ENCODE measurements at places on chromosomes 16 and 17.

DNA sequence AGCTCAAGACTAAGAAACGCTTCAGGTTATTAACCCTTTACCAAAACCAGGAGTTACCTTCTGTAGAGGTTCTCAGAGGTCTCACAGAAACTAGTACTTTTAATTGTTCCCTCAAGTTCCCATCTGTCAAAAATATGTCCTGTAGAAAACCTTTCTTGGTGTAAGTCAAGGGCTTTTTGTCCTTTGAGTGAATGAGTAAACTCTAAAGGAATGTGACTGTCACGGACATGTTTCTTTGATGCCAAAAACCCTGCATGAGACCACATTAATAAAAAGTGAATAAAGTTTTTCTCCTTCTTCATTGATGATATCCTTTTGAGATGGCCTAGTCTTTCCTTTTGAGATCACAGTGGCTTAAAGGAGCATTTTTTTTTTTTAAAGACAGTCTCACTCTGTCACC, 102.9 kb downstream of the NLK start:
- DNase-seq: peak; percentile 7

DNA sequence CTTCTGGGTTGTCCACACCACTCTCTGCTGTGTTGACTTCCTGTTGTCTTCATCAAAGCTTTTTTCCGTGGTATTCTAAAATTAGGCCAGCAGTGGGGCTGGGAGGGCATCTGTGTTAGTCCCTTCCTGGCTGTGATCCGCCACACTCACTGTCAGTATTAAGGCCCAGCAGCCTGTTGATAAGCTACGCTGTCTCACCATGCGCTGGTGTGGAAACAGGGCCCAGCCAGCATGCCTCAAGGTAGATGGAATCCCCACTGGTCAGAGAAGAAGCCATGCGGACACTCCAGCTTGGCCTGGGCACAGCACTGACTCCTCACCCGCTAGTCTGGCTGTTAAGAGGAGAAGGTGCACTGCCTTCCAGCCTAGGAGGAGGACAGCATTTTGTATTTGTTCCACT, 11.4 kb downstream of the CDR2L start:
- no peak for DNase-seq

DNA sequence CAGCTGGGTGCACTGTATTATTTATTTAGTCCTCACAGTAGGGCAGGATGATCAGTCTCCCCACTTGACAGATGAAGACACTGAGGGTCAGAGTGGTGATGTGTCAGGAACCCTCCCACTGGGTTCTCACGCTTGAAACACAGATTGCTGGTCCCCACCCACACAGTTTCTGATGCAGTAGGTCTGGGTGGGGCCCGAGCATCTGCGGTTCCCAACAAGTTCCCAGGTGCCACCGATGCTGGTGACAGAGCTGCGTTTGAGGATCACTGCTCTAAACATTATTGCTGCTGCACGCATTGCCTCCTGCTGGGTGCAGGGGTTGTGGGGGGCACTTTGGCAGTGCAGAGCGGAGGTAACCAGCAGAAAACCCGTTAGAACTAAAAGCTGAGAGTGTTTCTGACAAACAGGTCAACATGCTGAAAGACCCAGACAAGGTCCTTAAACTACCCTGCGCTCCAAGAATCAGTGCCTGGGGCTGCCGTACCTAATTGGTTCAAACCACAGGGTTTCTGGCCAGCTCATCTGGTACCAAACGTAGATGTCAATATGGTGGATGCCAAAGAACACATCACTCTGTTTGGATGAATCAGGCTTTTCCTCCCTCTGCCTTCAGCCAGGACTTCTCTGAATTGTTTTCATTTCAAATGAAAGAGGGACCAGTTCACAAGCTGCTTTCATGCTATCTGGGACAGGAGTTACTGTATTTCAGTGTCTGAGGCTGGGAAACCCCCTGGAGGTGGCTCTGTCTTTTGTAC, 76.0 kb downstream of the ABCC1 start:
- DNase-seq: no peak

- no peak for DNase-seq
Measured at GRCh38 chr16:1537138-1537577, 3.7 kb downstream of the TMEM204 start.

- DNase-seq: no peak
Measured at GRCh38 chr17:27578718-27579085, 52.3 kb upstream of the LGALS9 start.

- no peak for DNase-seq
Measured at GRCh38 chr17:48276776-48277175, 153.2 kb downstream of the SKAP1 start.

DNA sequence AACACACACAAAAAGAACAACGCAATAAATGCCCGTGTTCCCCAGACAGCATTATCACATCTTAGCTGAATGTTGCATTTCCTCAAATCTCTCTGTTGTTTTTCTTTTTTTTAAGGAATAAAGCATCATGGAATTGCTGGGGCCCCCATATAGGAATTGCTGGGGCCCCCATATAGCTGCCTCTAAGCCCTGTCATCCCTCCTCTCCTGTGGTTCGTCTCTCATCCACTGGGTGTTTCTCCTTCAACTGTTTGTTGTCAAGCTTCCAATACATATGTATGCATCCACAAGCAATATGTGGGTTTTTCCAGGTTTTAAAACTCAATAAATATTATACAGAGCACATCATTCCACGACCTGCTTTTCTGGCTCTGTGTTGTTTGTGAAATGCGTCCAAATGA, 43.2 kb downstream of the HSBP1 start:
- no peak for DNase-seq
